ENCODE measurements at places on chromosomes 11 and 22. TPM values are rescaled to one million over a fixed set of nuclear protein-coding genes. Genes with fewer than 3 reads are reported as not detected.

The MIOX gene
- 1.5 TPM for total RNA-seq

The HBG2 gene
- total RNA-seq = not detected

GRCh38 chr22:22605074-22605404 is 39.4 kb upstream of the GGTLC2 start:
- no peak for DNase-seq

- peak; percentile 80 for DNase-seq
Observed at GRCh38 chr11:2797121-2797711, 88.4 kb downstream of the CDKN1C start.

GRCh38 chr11:971731-972365 is 46.2 kb downstream of the AP2A2 start:
- DNase-seq = no peak

GRCh38 chr11:8342821-8343681 is 79.4 kb upstream of the LMO1 start:
- DNase-seq = no peak

DNA sequence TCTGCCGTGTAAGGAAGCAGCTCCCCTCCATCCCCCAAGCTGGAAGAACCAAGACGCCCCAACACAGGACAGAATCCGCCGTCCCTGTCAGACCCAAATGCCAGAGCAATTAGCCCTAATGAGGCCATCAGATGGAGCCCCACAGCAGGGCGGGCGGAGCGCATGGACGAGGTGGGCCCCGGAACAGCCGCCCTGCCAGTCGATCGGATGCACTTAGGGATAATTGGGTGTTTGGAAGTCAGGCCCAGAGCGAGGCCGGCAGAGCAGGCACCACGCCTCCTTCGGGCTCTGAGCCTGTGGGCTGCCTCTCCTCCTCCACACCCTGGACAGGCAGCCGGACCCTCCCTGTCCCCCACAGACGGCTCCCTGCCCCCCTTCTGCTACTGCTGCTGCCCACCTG is 5.5 kb upstream of the TH start:
- no peak for DNase-seq

DNA sequence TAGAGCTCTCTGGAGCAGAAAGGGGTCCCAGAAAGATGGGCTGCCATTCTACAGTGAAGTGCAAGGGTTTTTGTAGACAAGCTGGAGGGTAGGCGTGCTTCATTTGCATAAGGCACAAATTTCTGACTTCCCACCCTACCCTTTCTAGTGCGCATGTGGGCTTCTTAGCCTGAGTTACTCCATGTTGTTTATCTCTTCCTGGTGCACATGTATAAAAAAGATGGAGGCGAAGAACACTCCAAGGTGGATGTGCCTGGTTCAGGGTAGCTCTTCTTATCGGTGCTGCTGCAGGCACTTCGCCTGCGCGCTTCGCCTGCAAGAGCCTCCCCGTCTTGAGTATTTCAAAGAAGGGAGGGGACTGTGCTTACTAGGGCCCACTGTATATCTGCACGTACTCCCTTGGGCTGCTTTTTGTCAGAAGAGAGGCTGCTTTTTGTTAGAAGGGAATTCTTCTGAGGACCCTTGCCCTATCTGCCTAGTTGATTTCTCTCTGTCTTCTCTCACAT is 1047.3 kb upstream of the CNTN5 start:
- no peak for DNase-seq

Data from osteocyte (in vitro differentiated cells).